Retinal pigment epithelial cell (primary cell): ENCODE measurements at places on chromosomes 7 and 10.

- DNase-seq = no peak
Measured at GRCh38 chr10:75400163-75400770, 1.3 kb downstream of the ZNF503 start.

- no peak for DNase-seq
Measured at GRCh38 chr10:69492746-69493462, 41.6 kb downstream of the TSPAN15 start.

DNA sequence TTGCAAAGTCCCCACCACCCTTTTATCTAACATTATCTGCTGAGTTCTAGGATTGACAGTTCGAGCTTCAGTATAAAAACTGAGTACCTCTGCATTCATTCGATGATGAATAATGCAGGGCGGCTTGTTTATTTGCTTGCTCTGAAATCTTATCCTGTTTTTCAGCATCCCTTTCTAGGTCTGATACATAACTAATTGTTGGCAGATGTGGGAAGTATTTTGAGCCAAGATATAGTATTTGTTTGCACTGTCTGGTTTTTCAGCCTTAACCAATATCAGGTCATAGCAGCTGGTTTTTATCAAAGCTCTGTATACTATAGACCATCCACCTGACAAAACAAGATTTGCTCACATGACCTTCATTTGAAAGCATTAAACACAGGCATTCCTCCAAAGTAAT, 161.4 kb downstream of the TFEC start:
- DNase-seq = no peak

GRCh38 chr7:102279537-102280400, 6.9 kb upstream of the SH2B2 start:
- no peak for DNase-seq

DNA sequence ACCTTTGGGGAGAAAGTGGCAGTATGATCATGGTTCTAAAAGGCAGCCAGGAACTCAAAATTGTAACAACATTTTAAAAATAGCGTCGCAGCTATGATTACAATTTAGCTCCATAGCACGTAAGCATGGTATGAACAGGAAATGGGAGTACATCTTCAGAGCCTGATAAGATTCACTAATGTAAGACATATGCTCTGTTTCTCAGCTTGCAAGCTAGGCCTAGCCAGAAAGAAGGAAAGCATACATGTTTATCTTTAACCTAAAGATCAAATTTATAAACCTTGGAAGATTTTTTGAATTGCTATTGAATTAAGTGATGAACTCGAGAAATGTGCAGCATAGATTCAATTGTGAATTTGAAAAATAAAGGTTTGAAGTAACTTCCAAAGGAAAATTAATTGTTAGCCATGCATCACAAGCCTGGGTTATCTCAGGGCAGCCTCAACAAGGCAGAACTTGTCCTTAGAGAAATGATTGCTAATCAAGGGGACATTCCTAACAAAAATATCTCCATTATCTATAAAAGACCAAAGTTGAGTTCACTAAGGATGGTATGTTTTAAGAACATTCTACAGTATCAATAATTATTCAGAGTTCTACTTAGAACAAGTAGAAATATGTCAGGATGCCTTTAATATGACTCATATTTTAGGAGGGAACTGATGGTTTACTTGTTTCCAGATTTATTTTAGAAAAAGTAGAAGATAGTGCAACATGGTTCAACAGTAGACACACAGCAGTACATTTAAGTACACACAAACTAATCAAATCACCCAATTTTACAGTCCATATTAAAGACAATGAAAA, 38.8 kb upstream of the SEPTIN7 start:
- DNase-seq = no peak

DNA sequence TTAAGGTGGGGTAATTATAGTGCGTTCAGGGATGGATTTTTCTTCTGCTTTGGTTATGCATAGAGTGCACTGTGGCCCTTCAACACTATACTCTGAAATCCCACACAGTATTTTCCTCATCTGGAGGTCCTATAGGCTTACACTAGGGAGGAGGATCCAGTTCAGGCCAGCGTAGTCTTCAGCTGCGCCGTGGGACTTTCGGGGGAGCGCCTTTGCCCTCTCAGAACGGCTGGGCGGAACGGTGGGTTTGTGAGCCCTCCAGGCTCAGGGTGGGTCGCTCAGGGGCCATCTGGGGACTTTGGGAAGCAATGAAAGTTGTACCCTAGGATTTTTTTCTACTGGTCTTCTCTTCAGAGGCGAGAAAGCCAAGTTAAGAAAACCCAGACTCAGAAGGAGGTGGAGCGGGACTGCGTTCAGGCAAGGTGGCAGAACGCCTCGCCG, 652 bp upstream of the VPS26A start:
- DNase-seq = peak; percentile 24

DNA sequence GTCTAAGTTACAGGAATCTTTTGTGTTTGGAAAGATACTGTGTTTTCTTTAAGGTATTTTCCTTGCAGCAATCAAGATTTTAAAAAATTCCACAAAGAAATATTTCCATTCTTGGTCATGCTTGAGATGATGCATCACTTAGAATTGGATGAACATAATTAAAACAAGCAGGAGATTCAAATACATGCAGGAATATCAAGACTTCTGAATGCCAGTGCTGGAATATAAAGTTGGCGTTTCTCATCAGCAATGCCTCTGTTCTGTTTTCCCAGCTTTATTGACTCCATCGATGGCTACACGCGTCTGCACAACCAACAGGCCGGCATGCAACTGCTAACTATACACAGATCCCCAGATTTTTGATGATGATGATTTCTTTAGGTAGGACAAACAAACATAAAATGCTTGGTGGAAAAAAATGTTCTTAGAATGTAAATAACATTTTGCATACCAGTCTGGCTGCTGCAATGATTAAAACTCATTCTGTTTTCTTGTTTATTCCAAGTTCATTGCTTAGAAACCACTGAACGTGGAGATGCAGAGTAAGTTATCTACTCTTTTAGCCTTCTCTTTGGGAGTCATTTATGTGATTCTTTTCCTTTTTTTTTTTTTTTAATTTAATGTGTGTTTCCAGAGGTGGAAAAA, 91.3 kb upstream of the FAM171A1 start:
- no peak for DNase-seq

- DNase-seq = no peak
Measured at GRCh38 chr10:33571616-33572015, 237.1 kb upstream of the NRP1 start.

DNA sequence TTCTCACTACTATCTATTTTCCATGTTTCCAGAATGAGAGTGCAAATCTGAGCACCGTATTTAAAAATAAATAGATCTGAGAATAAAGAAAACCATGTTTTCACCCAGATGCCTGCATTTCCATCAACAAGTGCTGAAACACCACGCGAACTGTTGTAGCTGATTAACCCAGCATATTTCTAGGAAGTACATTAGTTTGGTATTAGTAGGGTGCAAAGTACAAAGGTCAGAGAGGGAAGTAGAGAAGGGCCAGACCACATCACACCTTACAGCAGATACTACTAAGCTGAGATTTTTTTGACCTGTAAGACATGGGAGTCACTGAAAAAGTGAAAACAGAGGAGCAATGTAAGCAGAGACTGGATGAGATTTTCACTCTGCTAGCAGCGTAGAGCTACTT, 181.3 kb downstream of the IMMP2L start:
- no peak for DNase-seq

- no peak for DNase-seq
Measured at GRCh38 chr7:80393786-80394185, 118.1 kb downstream of the GNAT3 start.
